Epithelial cell of esophagus (primary cell): ENCODE measurements at places on chromosomes 6 and 20.

DNA sequence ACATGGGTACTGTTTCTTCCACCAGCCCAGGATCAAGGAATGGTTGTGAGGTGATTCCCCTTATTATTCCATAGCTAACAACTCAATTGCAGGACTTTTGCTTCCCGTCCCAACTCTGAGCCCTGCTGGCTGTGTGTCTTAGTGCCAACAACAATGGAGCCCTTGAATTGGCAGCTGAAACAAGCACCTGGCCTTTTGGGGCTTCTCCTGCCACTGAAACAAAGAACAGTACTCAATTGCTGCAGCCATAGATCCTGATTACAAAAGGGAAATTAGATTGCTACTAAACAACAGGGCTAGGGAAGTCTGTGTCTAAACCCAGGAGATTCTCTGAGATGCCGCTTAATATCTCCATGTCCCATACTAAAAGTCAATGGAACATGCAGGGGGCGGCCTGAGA lies 61.3 kb upstream of the CARMIL1 start:
- no peak for DNase-seq

DNA sequence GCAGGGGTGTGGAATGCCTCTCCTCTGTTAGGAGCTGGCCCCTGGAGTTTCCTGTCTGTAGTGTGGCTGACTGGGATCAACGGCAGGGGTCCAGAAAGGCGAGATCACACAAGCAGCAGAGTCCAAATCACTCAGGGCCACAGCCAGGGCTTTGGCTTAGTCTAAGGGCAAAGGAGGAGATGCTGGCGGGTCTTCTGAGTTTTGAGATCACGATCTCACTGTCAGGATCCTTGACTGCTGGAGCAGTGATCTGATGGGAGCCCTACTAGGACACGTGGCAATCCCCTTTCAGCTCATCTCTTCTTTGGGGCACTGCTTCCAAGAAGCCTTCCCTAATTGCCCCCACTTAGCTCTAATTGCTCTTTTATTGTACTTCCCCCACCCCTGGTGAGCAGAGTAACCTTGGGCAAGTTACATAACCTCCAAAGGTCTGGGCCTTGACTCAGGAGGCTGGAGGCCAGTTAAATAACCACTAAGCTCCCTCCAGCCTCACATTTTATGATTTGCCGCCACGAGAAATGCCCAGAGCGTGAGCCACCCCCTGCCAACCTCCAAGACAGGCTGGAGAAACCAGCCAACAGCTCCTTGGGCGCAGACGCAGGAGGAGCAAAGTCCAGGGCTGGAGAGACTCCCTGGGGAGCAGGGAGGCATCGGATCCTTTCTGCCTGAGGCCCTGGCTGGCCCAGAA lies 12.0 kb downstream of the KCNK5 start:
- DNase-seq: no peak

GRCh38 chr20:49132995-49133478 lies 55.1 kb downstream of the STAU1 start:
- peak; percentile 74 for DNase-seq

DNA sequence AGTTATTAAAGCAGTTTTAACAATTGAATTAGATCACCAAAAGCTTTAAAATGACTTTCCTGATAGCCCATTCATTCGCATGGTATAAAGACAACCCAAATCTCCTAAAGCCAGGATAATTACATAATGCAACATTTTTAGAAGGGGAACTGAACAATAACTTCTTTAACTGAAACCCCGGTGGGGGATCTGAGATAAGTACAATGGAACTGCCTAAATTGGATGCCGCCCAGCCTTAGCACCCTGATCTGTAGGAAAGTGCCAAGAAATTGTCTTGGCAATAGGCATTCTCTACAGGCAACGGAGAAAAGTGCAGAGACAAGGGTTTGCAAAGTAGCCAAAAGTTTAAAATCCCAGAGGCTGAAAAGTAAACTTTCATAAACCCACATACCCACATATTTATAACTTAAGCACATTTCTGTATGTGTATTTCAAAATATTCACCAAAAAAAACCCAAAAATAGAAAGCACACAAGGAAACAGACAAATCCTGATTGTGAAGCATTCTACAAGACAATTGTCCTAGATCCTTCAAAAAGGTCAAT lies 98.8 kb upstream of the BEND6 start:
- DNase-seq: no peak

DNA sequence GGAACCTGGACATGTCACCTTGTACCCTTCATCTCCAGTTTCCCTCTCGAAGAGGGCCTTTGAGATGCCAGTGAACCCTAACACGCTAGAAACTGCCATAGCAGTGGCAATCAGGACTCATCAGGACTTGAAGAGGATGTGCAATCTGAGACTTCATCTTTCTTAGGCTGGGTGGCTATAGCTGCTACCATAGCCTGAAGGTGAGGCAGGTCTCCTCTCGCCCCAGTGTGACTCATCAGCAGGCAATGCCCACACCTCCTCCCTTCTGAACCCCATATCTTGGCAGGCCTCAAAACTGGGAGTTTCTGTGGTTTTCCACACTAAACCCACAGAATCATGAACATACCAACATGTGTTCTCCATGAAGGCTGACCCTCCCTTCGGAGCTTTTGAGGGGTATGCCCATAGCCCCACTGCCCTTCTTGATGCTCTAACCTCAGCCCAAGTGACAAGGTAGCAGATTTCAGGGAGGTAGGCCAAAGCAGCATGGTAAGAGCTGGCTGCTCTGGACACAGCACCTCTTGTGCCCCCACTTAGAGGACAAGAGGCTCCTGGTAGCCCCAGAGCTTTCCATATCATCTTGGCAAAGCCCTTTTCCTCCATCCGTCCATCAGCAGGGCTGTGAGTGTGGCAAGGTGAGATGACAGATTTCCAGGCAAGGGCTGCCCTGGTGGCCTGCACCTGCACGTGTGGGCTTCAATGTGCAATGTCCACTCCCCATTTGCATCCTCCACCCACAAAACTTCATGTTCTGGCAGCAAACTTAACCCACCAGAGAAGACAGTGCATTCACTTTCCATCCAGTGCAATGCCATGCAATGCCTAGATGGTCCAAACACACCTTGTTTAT lies 2.6 kb downstream of the BLCAP start:
- DNase-seq: peak; percentile 97

GRCh38 chr6:13593103-13593502 lies 18.7 kb downstream of the SIRT5 start:
- DNase-seq: no peak

- DNase-seq: no peak
Measured at GRCh38 chr6:44645276-44645675, 257.8 kb downstream of the CDC5L start.

DNA sequence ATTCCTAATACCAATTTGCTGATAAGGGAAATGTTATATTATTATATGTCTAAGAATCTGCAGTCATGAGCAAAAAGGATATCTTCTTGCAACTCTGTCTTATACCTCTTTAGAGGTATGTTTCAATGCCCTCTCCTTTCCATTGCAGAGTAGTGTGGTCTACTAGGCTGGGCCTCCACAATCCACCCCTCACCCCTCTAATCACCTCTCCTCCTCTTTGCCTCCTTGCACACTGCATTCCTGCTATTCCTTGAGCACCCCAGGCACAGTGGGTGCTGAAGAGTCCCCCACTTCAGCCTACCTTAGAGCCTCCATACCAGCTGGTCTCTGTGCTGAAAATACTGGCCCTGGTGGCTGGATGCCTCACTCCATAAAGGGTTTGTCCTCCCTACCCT lies 26.9 kb downstream of the ARMC2 start:
- DNase-seq: no peak

DNA sequence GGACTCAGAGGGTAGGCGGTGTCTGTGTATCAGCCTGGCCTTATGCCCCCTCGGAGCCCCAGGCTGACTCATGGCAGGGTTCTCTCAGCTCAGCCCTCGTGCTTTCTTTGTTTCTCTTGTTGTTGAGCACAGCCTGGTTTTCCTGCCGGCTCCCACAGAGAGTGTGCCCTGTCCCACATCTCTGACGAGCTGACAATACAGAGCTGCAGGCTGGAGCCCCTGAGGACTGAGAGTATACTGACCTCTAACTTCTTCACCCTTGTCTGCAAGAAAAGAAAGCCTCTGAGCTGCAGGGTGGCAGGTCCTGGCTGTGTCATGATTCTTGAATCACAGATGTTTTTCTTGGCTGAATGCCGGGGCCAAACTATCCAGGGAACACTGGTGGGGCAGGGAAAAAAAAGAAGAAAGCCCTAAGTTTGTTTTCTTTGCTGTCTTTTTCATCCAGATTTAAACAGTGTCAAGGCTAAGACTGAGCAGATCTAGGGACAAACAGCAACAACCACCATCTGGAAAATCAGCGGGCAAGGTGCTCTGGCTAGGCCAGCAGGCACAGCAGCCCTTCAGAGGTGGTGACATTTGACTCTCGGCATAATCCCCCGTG lies 63.3 kb upstream of the ZNF133 start:
- peak; percentile 76 for DNase-seq

- DNase-seq: no peak
Measured at GRCh38 chr6:33206027-33206863, 1.8 kb downstream of the HSD17B8 start.

DNA sequence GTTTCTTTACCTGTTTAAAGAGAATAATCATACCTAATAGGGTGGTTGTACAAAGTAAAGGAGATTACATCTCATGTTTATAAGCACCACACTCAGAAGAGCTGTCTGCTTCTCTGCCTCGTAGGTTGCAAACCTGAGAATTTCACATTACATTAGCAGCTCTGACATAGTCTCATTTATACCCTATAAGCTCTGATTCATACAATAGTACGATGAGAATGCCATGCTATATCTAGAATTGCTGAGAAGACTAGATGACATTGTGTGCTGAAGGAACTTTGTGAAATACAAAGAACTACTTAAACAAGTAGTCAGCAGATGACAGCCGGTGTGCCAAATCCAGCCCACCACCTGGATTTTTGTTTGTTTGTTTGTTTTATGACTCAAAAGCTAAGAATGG lies 121.2 kb downstream of the ADAT2 start:
- peak; percentile 86 for DNase-seq

DNA sequence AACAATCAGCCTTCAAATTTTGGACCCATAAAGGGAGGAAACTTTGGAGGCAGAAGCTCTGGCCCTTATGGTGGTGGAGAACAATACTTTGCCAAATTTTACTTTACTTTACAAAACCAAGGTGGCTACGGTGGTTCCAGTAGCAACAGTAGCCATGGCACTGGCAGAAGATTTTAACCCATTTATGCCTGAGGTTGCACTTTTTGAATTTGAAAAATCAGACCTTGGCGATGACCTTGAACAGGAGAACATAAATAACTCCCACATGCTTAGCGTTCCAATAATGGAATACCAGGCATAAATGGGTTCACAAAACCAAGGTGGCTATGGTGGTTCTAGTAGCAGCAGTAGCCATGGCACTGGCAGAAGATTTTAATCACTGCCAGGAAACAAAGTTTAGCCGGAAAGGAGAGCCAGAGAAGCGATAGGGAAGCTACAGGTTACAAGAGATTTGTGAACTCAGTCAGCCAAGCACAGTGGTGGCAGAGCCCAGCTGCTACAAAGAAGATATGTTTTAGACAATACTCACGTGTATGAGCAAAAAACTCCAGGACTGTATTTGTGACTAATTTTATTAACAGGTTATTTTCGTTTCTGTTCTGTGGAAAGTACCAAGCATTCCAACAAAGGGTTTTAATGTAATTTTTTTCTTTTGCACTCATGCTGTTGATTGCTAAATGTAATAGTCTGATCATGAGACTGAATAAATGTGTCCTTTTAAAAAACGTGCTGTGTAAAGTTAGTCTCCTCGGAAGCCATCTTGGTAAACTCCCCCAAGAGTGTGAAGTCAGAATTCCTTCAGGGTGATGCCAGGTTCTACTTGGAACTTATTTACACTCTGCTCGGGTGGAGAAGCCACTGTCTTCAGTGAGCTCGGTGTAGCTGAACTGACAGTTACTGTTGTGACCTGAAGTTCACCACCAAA lies 6.7 kb downstream of the SFT2D1 start:
- DNase-seq: no peak

GRCh38 chr6:130507666-130508028 lies 141.8 kb downstream of the TMEM200A start:
- no peak for DNase-seq
